NCI-H2107 (cell line): ENCODE measurements at places on chromosomes 5 and 9.

DNA sequence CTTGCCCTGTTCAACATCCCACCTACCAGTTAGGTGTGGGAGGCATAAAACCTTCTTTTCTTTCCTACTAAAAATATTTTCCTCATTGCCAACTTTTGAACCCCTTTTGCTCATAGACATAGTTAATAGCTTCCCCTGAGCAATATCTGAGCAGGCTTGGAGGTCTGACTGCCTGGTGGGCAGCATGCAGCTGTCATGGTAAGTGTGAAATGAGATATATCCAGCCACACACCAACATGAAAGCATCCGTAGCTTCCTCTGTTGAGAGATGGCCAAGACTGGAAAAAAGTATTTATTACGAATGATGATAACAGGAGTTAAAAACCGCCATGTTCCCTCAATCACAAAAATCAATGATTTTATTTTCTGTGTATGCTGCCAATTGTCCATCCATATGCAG lies 190.1 kb downstream of the TMEM38B start:
- DNase-seq: no peak

GRCh38 chr9:89234205-89235067 lies 55.8 kb upstream of the SHC3 start:
- no peak for DNase-seq

GRCh38 chr5:78903353-78903752 lies 81.8 kb downstream of the ARSB start:
- DNase-seq: no peak

GRCh38 chr5:166957782-166958181 lies 1333.7 kb upstream of the WWC1 start:
- DNase-seq: no peak

DNA sequence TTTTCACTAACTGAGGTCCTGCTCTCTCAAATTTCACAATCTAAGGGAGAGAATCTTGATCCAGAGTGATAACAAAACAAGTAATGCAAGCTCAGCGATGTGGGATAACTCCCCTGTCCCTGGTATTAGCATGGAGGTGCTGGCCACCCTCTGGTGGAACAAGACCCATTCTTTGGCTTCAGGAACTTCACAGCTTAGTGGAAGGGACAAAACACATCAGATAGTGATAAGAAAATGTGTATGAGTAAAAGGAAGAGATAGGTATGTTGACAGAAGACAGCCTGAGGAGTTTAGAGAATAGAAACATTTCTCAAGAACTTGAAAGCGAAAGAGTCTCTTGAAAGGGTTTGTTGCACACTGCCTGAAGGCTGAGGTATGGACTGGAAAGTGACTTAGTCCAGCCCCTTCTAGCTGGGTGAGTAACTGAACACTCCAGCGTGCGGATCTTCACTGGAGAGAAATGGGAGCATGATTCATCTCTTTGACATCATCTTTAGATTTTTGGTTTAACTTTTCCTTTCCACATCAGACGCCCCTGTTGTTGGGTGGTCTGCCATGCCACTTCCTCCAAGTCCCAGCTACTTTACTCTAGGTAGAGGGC lies 25.4 kb upstream of the ZSWIM6 start:
- DNase-seq: no peak

- no peak for DNase-seq
These were observed 31.7 kb upstream of the NFIB start for GRCh38 chr9:14345354-14346230.
